Body of pancreas (tissue), 4 donors: ENCODE measurements at places on chromosomes 7 and 10. TPM values are rescaled to one million over a fixed set of nuclear protein-coding genes. Genes with fewer than 3 reads are reported as not detected.

Gene AZGP1
- 133 TPM for total RNA-seq

Gene ADCYAP1R1
- 8.2 TPM for total RNA-seq

Gene SDK1
- total RNA-seq: 19.8 TPM

Gene SLC37A3
- total RNA-seq: 37.4 TPM

- DNase-seq: no peak
Observed at GRCh38 chr7:47690902-47691558, 109.1 kb upstream of the TNS3 start.

DNA sequence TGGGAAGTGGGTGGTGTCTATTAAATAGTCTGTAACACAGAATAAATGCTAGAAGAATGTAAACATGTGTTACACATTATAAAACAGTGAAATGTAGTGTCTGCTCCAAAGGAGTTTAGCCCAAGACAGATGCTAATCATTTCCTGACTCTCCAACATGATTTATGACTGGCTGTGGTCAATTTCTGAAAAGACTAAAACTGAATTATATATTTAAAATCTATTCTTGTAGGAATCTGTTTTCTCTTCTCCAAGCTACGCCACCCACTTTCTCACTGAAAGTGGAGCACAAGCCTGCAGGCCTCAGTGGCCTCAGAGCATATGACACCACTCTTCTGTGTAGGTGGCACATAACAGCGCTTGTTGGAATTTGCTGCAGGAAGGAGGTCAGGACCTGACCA is 44.4 kb downstream of the CTTNBP2 start:
- DNase-seq: no peak

DNA sequence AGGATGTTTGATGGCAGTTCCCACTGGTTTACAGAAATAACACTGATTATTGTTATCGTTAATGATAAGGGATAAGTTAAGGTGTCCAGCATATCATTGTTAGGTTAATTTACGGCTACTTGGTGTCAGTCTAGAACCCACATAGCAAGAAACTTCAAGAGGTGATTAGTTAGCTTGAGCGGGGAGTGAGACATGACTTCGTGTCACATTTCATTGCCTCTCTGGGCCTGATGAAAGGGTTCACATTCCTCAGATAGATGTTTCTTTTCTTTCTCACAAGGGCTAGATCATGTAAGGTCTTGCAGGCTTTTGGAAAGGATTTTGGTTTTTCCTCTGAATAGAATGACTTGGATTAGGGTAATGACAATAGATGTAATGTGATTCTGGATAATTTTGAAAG is 26.7 kb downstream of the WAC start:
- DNase-seq: no peak

DNA sequence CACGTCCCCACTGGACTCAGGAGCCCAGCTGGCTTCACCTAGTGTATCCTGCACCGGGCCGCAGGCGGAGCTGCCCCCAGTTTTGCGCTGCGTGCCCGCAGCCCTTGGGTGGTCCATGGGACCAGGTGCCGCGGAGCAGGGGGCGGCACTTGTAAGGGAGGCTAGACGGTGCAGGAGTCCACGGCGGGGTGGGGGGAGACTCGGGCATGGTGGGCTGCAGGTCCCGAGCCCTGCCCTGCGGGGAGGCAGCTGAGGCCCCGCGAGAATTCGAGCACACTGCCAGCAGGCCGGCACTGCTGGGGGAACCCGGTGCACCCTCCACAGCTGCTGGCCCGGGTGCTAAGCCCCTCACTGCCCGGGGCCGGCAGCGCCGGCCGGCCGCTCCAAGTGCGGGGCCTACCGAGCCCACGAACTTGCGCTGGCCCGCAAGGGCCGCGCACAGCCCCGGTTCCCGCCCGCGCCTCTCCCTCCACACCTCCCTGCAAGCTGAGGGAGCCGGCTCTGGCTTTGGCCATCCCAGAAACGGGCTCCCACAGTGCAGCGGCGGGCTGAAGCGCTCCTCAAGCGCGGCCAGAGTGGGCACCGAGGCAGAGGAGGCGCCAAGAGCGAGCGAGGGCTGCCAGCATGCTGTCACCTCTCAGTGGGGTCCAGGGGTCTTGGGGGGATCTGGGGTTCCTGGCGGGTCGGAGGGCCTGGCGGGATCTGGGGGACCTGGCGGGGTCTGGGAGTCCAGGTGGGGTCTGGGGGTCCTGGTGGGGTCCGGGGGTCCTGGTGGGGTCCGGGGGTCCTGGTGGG is 81.4 kb downstream of the VIPR2 start:
- DNase-seq: no peak

DNA sequence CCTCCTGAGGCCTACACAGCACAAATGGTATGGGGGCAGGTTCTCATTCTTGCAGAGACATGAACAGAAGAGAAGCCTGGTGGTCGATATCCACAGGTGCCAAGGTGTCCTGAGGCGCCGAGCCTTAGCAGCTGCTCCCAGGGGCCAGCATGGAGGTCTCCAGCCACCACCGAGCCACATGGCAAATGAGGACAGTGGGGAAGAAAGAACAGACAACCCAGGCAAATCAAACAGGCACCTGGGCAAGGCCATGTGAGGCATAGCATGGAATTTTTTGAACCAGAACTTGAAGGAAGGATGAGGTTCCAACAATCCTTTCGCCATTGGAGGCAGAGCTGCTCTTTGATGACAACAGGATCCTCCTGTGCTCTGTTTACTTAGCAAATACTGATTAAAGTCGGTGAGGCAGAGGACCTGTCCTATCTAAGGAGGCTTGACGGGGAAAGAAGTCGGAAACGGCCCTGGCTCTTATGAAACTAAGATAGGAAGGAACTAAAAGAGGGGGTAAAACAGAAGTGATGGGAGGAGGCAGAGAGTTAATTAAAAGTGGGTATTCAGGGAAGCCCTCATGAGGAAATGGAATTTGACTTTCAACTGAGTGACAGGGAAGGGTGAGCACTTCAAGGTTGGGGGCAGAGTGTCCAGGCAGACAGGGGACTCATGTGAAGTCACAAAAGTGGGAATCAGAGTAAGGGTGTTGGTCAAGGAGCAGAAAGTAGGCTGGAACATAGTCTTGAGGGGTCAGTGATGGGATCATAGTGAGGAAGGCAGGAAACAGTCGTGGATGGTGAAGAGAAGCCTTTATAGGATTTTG is 8.6 kb upstream of the CALML3 start:
- DNase-seq: no peak

Gene PLAC9
- 39.9 TPM for total RNA-seq

Gene SFTPD
- 1.6 TPM for total RNA-seq

GRCh38 chr7:7779888-7780287 is 61.5 kb upstream of the RPA3 start:
- no peak for DNase-seq

DNA sequence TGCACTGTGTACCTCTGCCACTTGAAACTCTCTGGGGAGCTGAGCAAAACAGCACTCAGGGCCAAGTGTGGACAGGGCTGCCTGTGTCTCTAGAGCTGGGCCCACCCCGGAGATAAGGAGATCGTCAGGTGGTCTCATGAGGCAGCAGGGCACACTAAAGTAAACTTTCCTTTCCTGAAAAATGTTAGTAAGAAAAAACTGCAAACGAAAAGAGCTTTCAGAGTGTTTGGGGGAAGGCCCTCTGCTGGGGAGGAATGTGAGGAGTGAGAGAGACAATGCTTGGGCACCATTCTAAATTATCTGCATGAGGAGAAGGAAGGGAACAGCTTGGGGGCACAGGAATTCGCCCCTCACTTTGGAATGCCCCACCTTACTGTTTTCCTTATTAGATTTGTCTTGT is 127.7 kb downstream of the ATXN7L1 start:
- DNase-seq: no peak

DNA sequence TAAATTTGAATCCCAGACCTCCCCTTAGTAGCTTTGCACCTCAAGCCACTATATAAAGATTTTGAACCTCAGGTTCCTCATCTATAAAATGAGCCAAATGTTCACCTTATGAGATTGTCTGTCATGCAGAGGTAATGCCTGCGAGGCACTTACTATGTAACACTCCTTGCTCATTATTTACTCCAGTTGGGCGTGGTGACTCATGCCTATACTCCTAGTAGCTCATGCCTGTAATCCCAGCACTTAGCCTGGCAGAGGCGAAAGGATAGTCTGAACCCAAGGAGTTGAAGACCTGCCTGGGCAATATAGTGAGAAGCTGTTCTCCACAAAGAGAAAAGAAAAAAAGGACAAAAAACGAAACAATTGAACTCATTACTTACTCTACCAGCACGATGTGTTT is 82.2 kb downstream of the MDFIC start:
- DNase-seq: no peak

- DNase-seq: peak; percentile 39
Observed at GRCh38 chr10:75397496-75398199, 3.9 kb downstream of the ZNF503 start.

GRCh38 chr10:69004821-69005220 is 16.2 kb downstream of the KIFBP start:
- DNase-seq: no peak

GRCh38 chr10:61359452-61359851 is 93.7 kb downstream of the TMEM26 start:
- DNase-seq: no peak

DNA sequence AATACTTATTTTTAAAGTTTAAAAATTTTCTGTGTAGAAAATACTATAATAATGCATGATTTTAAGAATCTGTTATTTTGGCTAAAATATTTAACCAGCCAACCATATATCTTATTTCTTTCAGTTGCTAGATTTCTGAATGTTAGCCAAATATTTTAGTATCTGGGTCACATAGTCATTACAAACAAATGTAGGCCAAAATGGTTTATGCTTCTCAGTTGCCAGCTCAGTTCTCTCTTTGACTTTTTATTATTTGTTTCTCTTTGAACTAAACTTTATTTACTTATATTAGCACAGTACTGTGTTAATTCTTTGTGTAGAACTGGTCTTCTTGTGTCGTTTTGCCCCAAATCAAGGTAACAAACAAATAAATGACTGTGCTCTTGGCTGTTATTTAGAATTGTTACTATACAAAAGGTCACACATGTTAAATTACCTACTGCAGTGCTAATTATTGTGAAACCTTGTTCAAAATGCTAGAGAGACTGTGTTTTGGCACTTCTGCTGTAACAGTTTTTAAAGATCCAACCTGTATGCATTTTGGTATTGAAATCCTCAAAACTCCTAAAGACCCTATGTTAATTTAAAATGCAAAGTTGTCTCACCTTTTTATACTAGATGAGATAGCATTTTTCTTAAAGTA is 39.8 kb downstream of the ZEB1 start:
- DNase-seq: no peak

- DNase-seq: no peak
Observed at GRCh38 chr10:110345286-110345685, 40.6 kb upstream of the SMNDC1 start.

Gene ASAH2
- total RNA-seq: 0.33 TPM

GRCh38 chr10:122056431-122057094 is 67.6 kb downstream of the TACC2 start:
- no peak for DNase-seq

- no peak for DNase-seq
Observed at GRCh38 chr7:126450269-126450671, 802.5 kb downstream of the GRM8 start.

Gene HOXA13
- total RNA-seq: not detected

DNA sequence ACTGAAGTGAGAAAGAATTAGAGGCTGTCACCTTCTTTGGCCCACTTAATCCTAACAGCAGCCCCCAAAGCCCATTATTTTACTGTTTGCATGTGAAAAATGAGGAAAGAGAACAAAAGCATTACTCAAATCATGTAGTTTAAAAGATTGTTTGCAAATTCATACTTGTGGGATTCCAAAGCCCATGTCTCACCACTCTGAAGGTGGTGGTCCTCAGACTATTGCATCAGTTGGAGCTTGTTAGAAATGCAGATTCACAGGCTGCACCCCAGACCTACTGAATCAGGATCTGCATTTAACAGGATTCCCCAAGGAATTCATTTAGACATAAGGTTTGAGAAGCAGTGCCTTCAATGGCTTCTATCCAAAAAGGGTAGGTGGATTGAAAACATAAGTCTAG is 93.7 kb upstream of the PDE1C start:
- no peak for DNase-seq

Gene RASA4B
- 12.5 TPM for total RNA-seq

DNA sequence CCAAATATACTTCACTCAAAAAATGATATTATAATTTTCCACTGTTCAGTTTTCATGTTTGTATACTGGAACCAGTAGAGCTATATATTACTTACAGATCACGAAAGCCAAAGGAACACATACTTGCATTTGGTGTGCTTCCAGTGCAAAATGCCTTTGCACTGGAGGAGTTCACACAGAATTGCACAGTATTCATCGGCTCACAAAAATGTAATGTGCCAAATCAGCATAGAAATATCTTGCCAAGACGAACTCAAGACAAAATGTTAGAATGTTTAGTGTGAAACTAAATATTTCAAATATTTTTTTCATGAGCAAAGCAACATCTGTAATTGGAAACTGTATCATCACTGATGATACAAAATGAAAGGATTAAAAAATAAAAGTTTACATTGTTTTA is 646.2 kb upstream of the SEMA3D start:
- no peak for DNase-seq

Gene DNAJC30
- 3.6 TPM for total RNA-seq

Gene ERVW-1
- not detected for total RNA-seq

DNA sequence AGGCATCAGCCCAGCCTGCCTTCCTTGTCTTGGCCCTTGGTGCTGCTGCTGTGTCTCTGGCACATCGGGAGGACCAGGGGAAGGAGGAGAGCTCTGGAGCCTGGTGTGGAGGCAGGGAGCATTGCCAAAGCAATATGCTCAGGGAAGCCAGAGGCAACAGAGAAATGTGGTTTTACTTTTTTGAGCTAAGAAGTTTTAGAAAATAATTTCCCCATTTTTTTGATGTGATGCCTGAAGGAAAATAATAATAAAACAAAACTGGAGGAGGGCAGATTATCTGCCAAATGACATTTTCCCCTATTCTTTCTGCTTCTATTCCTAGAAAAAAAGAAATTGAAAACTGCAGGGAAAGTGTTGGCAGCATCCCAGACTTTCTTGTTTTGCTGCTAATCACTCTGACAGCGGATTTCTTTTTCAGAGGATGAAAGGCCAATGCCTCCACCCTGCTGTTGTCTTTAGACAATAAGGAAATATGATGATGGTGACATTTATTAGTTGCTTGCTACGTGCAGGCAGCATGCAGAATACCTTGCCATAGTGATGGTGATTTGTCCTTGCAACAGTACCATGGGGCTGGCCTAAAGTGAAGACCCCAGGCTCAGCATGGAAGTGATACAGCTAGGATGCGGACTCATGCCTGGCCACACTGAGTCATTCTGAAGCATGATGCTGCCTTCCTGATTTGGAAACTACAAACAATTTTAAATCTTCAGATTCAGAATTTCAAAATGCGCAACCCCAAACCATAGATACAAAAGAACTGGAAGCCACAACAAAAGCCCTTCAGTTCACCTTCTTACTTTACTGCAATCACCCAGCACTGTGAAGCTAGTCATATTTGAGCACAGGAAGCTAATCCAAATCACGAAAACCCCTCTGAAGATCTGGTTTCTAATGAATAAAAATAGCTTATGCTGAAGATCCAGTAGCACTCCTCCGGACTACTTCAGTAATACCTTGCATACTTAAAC is 260.2 kb upstream of the TMEM72 start:
- DNase-seq: no peak

DNA sequence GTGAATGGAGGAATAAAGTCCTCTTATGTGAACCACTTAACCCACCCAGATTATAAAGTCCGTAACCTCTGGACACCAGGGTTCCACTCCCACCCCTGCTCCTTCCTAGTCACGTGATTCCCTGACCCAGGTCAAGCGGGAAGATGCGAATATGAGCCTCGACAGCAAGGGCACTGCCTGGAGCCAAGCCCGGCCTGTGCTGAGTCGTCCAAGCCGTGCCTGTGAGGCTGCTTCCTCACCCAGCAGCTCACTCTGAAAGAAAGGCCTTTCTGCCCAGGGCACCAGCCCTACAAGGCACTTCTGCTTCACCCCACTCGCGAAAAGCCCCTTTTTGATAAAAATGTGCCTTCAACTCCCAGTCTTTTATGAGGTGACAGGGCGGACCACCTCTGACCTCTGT is 85.8 kb downstream of the CYTH3 start:
- DNase-seq: no peak

Gene HOXA3
- total RNA-seq: not detected

Gene UTF1
- total RNA-seq: not detected
